ENCODE measurements at places on chromosomes 11 and 22.

- DNase-seq, result no peak
Measured at GRCh38 chr22:19654338-19654987, 59.8 kb upstream of the SEPTIN5 start.

- peak; percentile 93 for DNase-seq
Measured at GRCh38 chr11:9905960-9906791, 242.3 kb downstream of the SWAP70 start.

- peak; percentile 94 for DNase-seq
Measured at GRCh38 chr11:10298342-10298741, 4.3 kb upstream of the SBF2 start.

- no peak for DNase-seq
Measured at GRCh38 chr11:128735935-128736605, 42.2 kb downstream of the FLI1 start.

DNA sequence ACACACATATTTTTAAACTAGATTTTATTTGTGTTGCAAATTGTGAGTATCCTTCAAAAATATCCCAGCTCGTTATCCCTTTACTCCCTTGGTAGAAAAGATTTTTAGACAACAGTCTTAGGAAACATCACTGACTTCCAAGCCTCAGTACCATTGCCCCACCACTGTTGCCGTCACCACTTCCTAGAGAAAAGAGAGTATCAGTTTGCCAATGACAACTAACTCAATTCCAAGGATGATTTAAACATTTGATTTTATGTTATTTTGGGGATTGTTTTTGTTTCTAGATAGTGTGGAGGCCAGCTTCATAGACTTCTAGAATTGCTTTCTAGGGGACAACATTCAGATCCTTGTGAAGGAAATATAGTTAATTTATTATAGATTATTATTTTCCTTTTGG is 274.0 kb upstream of the MPPED2 start:
- DNase-seq, result no peak

DNA sequence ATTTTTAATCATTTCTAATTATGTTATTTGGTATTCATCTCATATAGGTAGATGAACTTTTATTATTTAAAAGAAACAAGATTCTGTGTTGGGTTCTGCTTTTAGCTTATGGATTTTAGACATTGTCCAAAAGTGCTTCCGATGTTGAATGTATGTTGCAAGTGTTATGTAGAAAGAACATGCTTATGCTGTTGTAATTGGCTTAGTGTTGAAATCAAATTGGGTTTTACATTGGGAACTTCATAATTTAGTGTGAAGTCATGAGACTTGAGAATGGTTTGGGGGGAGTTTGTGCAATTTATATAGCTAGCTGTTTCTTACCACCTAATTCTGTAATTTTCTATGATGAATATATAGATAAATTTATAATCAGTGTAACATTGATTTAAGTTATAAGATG is 3.6 kb downstream of the MTMR3 start:
- DNase-seq, result no peak

- DNase-seq, result no peak
Measured at GRCh38 chr22:25554238-25554671, 10.2 kb upstream of the GRK3 start.

GRCh38 chr11:115257270-115257669 is 246.9 kb downstream of the CADM1 start:
- DNase-seq, result no peak

- DNase-seq, result peak; percentile 89
Measured at GRCh38 chr11:12746593-12747097, 72.4 kb downstream of the TEAD1 start.

- DNase-seq, result peak; percentile 25
Measured at GRCh38 chr11:70381872-70382861, 16.2 kb upstream of the CTTN start.

DNA sequence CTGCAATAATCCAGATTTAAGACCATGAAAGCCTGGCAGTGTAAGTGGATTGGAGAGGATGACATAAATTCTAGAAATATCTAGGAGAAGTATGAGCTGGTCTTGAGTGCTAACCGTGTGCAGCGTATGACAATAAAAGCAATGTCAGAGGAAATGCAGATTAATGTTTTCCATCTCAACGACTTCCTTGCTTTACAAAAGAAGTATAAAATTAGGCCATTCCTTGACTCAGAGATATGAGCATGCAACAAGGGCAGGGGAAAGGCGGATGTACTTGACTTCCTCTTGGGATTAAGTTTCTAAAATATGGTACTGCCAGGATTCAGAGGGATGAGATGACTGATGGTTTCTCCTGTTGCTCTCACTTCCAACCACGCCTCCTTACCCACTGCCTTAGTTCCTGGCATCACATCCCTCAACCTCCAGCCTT is 32.3 kb downstream of the ADAMTS15 start:
- DNase-seq, result no peak

GRCh38 chr11:65381716-65382032 is 772 bp downstream of the SLC25A45 start:
- DNase-seq, result peak; percentile 68

GRCh38 chr11:20022363-20023081 is 137.8 kb downstream of the DBX1 start:
- DNase-seq, result peak; percentile 61

- DNase-seq, result no peak
Measured at GRCh38 chr11:131957201-131957600, 586.8 kb downstream of the NTM start.

DNA sequence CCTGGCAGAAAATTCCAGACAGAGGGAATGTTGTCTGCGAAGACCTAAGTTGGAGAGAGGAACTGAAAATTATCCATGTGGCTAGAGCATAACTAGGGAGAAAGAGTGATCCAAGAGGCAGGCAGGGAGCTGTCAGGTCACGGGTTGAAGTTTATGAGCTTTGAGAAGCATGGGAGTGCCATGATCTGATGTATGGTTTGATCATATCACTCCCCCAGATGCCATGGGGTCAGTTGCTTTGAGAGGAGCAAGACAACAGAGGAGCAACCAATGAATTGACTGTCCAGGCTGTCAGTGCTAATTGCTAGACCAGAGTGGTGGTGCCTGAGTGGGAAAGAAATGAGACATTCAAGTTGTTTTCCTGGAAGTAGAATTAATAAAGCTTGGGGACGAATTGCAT is 54.0 kb downstream of the CYB5R2 start:
- no peak for DNase-seq

DNA sequence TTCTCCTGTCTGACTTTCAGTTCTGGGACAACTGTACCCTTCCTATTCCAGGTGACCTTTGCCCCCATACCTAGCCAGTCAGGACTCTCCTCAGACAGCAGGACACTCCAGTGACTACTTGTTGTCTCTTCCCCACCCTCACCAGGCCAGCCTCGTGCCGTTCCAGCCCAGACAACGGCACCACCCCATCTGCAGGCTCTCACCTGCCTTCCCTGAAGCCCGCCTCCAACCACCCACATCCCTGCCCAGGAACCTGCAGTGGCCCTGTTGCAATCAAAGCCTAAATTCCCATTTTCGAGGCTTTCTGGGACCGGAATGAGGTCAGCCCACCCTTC is 3.7 kb downstream of the IL2RB start:
- DNase-seq, result no peak

DNA sequence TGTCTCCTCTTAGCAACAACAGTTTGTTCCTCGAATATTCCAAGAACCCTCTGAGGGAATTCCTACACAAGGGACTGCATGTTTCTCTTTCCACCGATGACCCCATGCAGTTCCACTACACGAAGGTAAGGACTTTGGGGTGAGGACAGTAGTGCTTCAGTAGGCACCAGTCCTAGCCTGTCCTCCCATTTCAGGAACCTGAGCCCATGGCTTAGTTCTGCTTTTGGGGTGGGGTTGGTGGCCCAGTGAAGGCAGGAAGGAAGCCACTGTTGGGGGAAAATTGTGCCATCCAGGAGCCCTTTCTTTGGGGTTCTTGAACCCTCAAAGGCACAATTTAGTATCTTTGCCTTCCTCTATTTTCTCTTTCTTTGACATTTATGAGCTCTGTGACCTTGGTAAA is 38.2 kb downstream of the RNF141 start:
- DNase-seq, result no peak

GRCh38 chr11:73155102-73155501 is 13.0 kb upstream of the FCHSD2 start:
- no peak for DNase-seq

DNA sequence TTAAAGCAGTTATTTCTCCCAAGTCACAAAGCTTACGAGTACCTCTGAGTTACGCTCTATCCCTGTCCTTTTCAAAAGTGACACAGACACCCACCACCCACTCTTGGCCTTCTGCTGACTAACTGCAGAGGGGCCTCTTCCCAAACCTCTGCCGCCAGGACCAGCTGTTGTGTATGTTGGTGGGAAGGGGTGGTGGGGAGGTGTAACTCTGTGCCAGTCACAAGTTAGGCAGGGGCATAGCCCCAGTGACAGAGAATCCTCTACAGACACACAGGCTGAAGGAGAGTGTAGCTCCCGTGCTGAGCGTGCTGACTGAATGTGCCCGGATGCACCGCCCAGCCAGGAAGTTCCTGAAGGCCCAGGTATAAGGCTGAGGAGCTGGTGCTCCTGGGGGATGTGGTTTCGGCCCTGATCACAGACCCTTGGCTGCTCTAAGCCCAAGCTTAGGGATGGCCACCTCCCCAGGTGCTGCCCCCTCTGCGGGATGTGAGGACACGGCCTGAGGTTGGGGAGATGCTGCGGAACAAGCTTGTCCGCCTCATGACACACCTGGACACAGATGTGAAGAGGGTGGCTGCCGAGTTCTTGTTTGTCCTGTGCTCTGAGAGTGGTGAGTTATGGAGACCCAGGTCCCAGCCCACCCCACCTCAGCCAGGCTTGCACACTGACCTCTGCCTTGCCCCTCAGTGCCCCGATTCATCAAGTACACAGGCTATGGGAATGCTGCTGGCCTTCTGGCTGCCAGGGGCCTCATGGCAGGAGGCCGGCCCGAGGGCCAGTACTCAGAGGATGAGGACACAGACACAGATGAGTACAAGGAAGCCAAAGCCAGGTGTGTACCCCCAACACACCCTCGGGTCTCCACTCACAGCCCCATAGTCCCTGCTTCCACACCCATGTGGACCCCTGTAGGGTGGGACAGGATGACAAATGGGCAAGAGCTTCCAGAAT is 4.9 kb downstream of the RIC8A start:
- DNase-seq, result no peak

DNA sequence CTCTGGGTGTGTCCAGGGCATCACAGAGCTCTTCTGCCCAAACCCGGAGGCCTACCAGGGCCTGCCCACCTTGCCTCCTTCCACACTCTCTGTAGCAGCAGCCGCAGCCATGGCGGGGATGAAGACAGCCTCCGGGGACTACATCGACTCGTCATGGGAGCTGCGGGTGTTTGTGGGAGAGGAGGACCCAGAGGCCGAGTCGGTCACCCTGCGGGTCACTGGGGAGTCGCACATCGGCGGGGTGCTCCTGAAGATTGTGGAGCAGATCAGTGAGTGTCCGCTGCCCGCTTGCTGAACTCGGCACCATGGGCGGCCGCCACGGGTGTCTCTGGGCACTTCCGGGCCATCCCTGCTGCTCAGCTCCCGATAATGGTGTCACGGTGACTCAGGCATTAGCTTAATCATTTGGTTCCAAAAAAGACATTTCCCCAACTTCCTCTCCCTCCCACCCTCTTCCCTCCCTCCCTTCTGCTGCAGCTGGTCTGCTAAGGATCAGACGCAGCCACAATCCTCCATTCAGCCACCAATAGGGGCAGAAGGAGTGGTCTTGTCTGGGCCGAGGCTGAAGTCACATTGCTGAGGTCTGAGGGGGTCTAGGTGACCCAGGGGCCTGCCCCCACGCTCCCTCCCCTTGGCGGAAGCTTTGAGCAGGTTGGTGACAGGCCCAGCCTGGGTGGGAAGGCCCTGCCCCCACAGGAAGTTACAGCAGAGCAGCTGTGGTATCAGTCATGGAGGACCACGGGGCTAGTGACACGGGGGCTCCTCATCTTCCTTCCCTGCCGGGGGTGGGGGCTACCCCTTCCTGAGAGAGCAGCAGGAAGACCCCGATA is 950 bp downstream of the FERMT3 start:
- peak; percentile 84 for DNase-seq

GRCh38 chr11:72587696-72588095 is 86.5 kb downstream of the PDE2A start:
- DNase-seq, result no peak

DNA sequence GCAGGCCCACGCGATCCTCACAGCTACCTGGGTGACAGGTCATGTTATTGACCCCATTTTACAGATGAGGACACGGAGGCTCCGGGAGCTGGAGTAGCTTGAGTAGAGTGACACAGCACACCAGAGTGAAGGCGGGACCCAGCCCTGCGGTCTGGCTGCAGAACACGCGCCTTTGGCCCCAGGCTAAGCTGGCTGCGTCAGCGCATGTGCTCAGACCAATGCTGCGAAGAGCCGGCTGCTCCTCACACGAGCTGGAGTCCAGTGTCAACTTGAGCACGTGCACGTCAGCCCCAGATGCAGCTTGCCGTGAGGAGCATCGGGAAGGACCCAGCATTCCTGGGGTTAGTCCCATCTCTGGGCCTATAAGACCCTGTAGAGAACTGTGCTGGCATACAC is 49.9 kb downstream of the SCUBE1 start:
- DNase-seq, result no peak

DNA sequence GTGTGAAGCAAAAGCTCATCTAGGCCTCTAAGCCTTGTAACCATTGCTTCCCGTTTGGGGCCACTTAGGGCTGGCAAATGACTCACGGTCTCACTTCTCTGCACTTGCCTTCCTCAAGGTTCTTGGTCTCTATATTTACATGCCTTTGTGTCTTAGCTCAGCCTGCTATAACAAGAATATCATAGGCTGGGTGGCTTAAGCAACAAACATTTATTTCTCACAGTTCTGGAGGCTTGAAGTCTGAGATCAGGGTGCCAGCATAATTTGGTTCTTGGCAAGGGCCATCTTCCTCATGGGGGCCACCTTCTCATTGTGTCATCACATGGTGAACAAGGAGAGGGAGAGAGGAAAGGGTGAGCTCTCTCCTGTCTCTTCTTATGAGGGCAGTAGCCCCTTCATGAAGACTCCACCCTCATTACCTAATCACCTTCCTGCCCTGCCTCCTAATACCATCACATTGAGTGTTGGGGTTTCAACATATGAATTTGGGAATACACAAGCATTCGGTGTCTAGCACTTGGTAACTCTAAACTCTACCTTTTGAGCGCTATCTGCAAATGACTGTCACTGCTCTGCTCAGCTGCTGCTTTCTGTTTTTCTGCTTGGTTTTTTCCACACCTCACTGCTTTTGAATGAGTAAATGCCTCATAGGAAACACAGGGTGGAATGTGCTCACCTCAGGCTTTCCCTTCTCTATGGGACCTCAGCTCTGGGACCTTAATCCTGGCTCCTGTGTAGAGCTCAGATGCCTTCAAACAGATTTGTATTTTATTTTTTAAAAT is 16.2 kb upstream of the ME3 start:
- peak; percentile 81 for DNase-seq

DNA sequence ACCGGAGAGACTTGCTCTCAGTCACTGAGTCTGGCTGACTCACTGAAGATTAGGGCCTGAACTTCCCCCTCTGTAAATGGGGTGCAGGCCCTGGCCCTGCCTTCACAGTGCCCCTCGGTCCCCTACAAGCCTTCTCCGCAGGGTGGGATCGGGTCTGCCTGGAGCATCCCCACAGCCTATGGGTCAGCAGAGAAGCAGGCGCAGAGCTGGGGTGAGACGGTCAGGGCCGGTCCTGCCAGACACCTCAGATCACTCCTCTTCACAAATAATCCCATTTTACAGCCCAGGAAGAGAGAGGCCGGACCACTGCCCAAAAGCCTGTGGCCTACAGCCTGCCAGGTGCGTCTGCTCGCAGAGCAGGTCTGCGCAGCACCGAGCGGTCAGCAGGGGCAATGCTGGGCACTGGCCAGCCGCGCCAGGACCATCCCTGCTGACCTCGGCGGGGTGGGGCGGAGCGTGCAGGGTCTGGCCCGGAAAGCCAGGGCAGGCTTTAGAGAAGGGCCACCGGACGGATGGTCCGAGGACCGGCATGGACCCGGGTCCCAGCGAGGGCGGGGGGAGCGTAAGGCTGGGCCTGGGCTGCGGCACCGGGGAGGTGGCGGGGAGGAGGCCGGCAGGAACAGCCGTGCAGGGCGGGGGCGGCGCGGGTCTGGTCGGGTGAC is 522 bp upstream of the SEPTIN5 start:
- DNase-seq, result no peak
